ENCODE measurements at places on chromosomes 11 and 22. TPM values are rescaled to one million over a fixed set of nuclear protein-coding genes. Genes with fewer than 3 reads are reported as not detected.

Gene KCNC1
- total RNA-seq = not detected

DNA sequence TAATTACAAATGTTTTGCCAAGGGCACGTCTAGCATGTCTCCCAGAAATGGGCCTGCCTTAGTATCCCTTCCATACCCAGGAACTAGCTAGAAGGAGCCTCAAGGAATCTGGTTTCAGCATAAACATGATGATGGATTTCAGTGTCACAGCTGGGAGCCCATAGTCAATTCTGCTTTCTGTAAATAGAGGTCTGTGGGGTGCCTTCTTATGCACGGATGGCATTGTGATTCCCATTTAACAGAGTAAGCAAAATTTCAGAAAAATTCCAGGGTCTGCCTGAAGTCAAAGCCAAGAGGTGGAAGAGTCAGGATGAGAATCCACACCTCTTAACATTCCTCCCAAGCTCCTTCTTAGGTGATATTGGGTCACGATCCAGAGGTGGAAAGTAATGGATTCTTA, 12.1 kb downstream of the DUSP18 start:
- no peak overlapping the region for H3K4me3 ChIP-seq
- DNase-seq = no peak
- no peaks in the 10 kb centered on the region for H3K27me3 ChIP-seq
- peaks cover 14% of the 10 kb centered on the region for H3K36me3 ChIP-seq
- peaks cover 4% of the 10 kb centered on the region for H3K4me1 ChIP-seq

Gene PARVA
- total RNA-seq = 0.19 TPM

Gene EFCAB6
- total RNA-seq = 1.7 TPM

GRCh38 chr11:125314276-125315078, 149.9 kb downstream of the PKNOX2 start:
- H3K27me3 ChIP-seq = peaks cover 26% of the 10 kb centered on the region
- no peak for DNase-seq
- no peak overlapping the region for H3K27ac ChIP-seq
- H3K36me3 ChIP-seq = no peaks in the 10 kb centered on the region

Gene CFAP300
- not detected for total RNA-seq

DNA sequence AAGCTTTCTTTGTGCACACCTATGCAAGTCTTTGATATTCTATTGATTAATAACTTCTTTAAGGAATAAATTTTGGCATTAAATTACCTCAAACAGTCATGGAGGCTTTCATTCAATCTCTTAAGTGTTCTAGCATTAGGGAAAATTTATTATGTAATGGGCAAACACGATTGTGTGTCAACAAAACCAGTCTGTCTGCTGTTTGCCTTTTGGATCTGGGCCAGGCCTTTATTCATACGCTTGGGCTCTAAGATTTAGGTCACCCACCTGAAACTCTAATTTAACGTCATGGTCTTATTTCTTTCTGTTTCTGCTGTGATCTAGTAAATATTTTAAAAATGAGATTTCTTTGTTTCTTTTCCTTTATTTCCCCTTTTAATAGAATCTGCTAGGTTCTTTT, 1270.6 kb downstream of the LRRC4C start:
- H3K36me3 ChIP-seq = no peaks in the 10 kb centered on the region
- no peak overlapping the region for H3K4me3 ChIP-seq
- no peaks in the 10 kb centered on the region for H3K27me3 ChIP-seq
- no peak for DNase-seq
- no peaks in the 10 kb centered on the region for H3K4me1 ChIP-seq

DNA sequence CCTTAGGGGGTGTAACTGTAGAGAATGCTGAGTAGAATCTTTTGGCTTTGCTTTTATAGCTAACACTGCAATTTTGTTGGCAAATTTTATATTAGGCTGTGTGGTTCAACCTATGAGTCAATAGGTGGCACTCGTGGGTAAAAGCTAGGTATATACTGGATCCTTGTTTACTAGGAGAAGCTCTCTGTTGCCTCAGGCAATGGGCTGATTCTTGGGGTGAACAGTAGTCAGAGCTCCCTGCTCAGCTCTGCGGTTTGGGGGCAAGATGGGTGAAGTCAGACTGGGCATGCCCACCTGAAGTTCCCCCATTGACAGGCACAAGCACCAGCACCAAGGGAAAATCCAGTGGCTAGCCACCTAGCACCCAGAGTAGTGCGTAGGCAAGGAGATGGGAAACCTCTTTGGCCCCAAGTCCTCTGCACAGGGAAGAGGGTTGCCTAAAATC, 238.7 kb downstream of the FAM181B start:
- H3K27me3 ChIP-seq = no peaks in the 10 kb centered on the region
- no peak overlapping the region for H3K4me3 ChIP-seq
- no peaks in the 10 kb centered on the region for H3K36me3 ChIP-seq
- no peak overlapping the region for H3K27ac ChIP-seq
- DNase-seq = no peak

Gene MIAT
- 357 TPM for total RNA-seq

All from naive thymus-derived CD8-positive, alpha-beta T cell (primary cell).